ENCODE measurements at places on chromosomes 5 and 9.

DNA sequence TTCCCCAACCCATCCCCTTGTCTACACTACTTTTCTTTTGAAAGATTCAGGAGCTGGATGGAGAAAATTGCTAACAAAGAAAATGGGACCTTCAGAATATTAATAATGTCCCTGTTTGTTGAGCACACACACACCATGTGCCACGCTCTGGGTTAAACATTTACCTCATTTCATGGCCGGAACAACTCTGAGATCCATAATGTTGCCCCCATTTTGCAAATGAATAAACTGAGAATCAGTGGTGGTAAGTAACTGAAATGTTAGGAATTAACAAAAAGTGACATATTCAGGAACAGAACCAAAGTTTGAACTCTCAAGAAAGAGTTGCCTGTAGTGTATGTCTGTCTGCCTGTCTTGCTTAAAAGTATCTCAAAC lies 51.4 kb upstream of the SMAD5 start:
- no peak for DNase-seq

DNA sequence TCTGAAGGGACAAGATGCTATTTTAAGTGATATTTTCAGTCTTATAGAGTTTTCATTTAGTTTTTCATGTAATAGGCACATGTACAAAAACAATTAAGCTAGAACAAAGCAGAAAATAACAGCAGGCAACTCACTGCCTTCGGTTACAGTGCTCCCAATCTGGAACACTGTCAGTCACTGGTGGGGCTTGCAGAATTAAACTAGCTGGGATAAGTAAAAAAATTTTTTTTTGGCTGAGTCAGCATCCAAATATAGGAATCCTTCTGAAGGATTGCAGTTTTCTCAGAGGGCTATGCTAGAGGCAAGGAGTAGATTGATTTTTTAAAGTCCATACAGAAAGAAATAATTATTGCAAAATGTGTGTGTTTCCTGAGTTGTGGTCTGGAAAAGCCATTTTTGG lies 250.2 kb upstream of the RFX3 start:
- no peak for DNase-seq

- DNase-seq = no peak
These were observed 25.0 kb downstream of the NRG2 start for GRCh38 chr5:140018096-140018481.

DNA sequence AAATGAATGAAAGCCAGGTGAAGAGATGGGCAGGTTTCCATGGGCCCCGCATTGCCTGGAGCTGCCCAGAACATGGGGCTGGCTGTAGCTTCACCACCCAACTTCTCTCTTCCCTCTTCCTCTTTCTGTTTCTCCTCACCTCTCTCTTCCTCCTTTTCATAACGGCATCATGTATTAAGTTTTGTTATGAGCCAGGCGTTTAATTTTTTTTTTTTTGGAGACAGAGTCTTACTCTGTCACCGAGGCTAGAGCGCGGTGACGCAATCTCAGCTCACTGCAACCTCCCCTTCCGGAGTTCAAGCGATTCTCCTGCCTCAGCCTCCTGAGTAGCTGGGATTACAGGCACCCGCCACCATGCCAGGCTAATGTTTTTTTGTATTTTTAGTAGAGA lies 13.0 kb upstream of the SPINK4 start:
- no peak for DNase-seq

DNA sequence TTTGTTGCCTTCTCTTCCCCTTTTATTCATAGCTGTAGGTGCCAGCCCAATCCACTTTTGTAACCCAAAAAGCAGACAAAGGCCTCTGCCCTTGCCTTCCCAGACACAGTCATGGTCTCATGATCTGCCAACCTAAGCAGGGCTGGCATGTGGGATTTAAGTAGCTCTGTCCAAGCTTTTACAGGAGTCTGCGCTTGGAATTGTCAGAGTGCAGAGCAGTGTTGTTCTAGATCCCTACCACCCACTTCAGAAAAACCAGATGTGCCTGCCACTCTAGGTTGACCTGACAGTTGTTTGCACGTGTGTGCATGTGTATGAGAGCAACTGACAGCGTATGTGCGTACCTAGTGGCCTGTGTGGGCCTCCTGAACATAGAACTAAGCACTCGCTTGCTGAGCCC lies 87.8 kb upstream of the SPRY4 start:
- no peak for DNase-seq

DNA sequence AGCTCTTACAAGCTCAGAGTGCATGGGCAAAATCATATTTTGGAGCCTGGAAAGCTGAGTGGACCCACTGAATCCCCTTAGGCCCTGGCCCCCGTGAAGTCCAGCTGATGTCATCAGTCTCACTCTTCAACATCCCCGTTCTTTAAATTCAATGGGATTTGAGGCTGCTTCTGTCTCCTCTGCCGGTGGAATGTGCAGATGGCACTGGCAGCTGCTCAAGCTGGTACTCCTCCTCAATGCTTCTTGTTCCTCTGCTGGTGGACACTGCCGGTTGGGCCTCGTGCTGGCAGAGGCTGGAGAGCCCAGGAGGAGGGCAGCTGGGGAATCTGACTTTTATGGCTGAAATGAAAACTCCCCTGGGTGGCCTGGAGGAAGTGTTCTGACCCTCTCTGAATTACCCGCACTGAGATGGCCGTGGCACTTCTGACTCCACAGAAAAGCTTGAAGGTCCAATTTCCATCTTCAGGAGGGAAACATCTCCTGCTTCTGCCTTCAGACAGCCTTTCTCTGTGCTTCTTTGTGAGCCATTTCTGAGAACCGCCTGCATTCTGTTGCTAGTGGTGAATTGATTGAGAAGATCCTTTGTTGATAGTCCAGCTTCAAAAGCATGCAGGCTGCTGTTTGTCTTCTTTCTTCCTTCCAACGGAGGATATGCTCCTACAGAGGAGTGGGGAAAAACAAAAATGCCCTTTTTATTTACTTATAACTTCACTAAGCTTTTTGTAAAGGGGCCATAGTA lies 298.9 kb downstream of the TMEM38B start:
- no peak for DNase-seq

DNA sequence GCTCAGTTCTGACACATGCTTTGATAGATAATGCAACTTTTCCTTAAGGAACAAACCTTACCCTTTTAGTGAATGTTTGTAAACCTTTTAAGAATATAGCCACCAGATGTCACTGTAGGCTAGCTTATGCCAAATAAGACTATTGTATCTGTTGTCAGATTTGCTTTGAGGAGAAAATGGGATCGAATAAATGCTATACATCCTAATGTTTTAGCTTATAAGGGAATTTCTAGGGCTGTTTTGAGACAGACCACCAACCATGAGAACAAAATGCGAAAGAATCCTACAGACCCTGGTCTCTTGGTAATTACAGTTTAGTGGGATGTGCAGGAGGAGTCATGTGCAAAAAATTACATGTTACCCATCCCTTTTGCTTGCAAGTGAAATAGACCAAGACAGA lies 127.6 kb upstream of the NMUR2 start:
- peak; percentile 42 for DNase-seq
